ENCODE measurements at places on chromosomes 5 and 9.

GRCh38 chr9:78491402-78491801, 194.5 kb downstream of the PSAT1 start:
- DNase-seq = no peak

DNA sequence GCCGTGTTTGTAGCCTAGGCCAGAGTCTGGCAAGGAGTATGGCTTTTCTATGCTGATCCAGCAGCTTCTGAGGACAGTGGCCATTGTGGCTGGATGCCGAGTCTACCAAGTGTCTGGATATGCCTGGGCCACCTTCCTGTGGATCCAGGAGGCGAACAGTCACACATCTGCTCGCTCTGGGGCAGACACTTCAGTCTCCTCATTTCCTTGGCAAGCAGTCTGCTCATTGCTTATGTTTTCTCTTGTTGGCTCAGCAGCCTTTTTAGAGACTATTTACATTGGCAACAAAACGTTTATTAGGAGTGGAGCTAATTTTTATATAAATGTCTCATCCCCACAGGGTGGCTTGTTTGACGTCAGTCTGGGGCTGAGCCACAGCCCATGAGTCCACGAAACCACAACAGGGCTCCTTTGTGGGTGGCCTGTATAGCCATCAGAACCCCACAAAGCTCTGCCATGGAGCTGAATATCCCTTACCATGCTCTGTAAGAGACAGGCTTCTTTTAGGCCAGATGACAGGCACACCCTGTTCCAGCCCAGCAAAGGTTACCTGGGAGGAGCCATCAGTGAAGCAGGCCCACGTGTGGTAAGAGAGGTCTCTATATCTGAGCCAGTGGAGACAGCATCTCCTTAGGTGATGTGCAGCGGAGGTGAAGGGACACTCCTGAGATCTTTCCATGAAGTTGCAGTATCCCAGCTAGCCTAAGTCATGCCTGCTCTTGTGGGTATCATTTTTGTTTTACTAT, 221.7 kb downstream of the DIRAS2 start:
- DNase-seq = no peak

- DNase-seq = no peak
Measured at GRCh38 chr5:42543774-42544173, 120.5 kb downstream of the GHR start.

DNA sequence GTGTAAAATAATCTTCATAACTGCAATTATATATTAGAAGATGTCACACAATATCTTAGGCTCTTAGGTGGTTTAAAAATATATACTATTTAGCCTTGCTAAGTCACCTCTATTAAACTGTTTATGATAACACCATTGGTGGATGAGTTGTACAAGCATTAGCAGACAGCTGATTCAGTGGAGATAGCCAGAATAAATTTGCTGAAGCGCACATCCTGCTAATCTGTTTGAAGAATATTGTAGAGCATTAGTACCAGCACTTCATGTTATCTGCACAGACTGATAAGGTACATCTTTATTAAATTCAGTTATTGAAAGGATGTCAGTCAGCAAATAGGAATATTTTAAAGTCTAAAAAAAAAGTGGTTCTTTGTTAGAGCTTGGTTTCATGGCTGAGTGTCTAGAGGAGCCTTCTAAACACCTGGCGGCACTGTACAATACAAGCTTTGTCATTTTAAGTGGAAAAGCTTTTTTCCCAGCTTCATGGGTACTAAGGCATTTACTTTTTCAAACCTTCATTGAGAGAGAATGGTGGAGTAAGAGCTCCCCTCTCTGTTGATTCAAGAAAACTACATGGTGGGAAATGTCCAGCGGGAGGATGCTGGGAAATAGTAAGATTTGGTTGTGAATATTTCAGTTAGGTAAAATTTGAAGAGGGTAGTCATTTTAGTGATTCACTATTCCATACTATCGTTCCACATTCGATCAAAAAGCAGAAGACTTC, 275.1 kb downstream of the SLF1 start:
- no peak for DNase-seq

GRCh38 chr9:114430457-114430856, 42.7 kb upstream of the AKNA start:
- no peak for DNase-seq

- no peak for DNase-seq
Measured at GRCh38 chr5:135052511-135053145, 18.6 kb upstream of the PITX1 start.

- no peak for DNase-seq
Measured at GRCh38 chr5:102747386-102748166, 7.5 kb upstream of the PAM start.

DNA sequence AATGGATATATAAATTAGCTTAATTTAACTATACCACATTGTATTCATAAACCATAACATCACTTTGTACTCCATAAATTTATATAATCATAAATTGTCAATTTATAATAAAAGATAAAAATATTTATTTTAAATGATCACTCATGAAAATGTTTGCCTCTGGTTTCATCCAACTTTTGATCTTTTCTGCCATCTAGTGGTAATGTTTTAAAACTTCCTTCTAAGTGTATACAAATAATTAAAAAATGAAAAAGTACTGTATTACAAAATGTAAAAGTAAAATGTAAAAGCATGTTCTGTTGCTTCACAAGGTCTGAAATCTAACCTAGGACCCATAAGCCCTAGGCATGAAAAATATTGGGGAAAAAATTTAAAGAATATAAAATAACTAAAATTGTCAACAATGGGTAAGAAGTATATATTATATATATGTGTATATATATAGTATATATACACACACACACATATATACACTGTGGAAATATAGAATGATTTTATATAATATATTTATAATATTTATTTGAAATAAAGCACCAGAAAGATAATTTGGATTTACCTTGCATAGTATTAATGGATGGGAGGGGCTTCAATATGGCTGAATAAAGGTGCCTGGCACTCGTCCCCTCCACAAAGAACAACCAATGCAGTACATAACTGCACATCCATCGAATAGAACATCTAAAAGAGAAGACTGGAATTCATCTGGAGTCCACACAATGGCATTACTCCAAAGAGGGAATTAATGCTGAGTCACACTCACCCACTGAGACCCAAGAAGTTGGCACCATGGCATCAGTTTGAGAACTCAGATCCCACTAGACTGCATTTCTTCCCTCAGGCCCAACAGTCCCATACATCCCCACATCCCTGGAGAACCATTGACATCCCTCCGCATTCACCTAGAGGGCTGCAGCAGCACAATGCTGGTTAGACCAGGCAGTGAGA, 32.5 kb downstream of the ANXA1 start:
- no peak for DNase-seq

DNA sequence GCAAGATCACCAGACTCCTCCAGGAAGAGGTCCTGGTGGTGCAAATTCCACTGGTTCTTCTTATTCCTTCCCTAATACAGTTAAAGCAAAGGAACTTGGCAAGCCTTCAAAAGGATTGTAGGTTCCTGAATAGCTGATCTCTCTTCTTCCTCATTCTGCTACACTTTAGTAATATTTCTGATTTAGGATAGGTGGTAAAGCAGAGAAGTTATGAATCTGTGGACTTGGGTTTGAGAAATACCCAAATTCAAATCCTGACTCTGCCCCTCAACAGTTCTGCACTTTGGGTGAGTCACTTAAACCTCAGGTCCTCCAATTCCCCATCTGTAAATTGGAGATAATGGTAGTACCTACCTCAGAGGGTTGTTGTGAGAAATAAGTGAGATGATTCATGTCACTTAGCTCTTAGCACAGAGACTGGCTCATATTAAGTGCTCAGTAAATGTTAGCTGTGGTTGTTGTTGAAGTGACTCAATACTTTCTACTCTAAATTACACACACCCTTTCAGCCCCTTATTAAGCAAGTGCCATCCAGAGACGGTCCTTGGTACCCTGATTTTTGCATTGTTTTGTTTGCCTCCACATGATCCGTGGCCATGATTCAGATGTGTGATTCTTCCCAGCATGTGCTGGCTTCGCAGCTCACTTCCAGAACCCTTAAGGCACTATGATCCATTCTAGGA, 5.2 kb downstream of the SH3RF2 start:
- no peak for DNase-seq

DNA sequence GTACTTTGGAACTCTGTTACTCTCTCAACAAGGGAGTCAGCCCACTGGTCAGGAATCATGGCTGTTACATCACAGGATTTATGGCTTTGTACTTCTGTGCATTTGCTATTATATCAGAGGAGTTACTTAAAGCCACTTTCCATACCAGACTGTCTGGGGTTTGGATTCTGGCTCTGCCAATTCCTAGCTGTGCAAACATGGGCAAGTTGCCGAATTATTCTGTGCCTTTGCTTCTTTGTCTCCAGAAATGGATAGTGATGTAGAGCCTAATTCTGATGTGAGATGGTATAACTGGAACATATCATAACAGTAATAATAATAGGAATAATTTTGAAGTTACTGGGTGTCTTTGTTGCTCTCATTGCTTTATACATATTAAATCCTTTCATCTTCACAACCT, 1047.3 kb upstream of the SEMA6A start:
- DNase-seq = no peak

GRCh38 chr5:94796586-94796985, 178.1 kb downstream of the SLF1 start:
- no peak for DNase-seq

DNA sequence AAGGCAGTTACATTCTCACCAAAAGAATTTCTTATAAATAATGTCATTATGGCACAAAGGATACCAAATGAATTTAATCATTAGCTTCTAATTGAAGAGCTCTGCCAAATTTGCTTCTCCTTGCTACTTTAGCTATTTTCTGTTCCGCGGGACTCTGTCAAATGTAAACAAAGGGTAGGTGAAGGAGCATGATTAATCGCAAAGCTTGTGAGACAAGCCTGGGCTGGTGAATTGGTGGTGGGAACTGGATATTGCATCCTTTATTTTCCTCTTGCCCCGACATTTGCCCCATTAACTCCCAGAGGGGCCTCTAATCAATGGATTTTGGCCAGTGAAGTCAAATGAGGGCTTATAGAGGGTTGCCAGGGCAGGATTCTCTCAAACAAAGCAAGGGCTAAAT, 234.2 kb upstream of the RFX3 start:
- DNase-seq = no peak

DNA sequence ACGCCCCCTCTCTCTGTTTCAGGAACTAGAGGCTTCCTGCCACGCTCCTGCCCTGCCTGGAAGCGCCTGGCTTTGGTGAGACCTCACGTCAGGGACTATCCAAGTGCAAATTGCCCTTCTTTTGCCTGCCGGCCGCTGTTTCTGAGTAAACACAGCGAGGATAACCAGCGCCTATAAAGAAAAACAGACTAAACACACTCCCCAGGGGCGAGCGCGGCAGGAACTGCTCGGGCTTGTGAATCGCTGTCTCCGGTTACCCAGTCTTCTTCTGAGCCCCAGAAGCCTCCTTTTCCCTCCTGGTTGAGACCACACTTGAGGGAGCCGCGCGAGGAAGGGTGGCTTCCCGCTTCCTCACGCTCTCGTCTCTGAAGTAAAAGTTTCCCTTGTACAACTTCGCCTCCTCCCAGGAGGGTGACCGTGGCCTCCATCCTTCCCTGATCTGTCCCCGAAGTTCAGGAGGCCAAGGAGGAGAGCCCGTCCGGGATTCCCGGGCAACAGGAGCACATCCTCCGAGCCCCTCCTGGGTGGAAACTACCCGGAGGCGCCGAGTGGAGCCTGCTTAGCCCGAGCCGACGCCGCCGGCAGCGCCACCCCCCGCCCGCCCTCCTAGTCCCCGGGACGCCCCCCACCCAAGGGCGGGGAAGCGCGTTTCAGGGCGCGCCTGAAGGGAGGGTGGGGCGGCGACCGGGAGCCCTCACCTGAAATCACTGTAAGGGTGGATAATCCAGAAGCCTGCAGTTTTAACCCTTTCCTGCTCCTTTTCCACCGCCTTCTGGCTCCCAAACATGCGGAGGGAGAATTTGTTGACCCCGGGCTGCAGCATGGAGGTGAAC, 993 bp downstream of the HCN1 start:
- DNase-seq = no peak
